ENCODE measurements at places on chromosomes 12 and 14. TPM values are rescaled to one million over a fixed set of nuclear protein-coding genes. Genes with fewer than 3 reads are reported as not detected.

- DNase-seq: peak; percentile 70
These were observed 14.3 kb downstream of the MCRS1 start for GRCh38 chr12:49553512-49554088.

- no peak for DNase-seq
These were observed 41.2 kb upstream of the LRRC10 start for GRCh38 chr12:69651922-69652321.

GRCh38 chr14:104084251-104085002, 1.1 kb upstream of the ASPG start:
- DNase-seq: no peak

DNA sequence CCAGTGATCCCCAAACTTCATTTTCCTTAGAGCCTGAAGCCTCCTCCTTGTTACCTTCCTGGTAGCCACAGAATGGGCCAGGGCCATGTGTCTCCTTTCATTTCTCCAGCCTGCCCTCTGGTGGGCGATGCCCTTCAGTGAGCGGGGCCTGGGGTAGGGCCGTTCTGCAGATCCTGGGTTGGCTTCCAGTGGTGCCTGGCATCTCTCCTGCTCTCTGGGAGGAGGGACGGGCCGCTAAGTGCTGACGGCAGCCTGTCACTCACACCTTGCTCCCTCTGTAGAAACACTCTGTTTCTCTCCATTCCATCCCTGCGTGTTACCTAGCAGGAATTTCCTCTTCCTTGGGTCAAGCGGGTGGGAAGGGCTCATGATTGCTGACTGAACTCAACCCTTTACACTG, 232.1 kb downstream of the CACNA1C start:
- DNase-seq: peak; percentile 99

GRCh38 chr12:115761784-115762183, 515.7 kb downstream of the MED13L start:
- DNase-seq: no peak

DNA sequence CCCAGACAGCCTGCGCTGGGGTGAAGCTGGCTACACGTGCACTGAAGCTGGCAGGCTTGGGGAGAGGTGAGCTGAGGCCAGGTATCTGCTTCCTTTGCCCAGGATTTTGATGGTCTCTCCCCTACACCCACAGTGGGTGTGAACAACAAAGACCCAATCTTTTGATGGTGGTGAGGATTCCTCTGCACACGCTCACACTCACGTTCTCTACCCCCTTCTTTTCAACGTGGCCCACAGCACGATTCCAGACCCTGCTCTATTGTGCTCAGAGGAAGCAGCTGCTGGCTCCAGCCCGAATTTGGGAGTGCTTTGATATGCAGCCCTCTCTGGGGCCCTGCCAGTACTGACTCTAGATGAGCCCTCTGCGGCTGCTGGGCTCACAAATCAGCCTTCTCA, 4.9 kb downstream of the CD9 start:
- DNase-seq: peak; percentile 88

GRCh38 chr12:24113701-24114100, 164.2 kb upstream of the SOX5 start:
- no peak for DNase-seq

GRCh38 chr12:84397846-84398245, 514.8 kb downstream of the SLC6A15 start:
- no peak for DNase-seq

DNA sequence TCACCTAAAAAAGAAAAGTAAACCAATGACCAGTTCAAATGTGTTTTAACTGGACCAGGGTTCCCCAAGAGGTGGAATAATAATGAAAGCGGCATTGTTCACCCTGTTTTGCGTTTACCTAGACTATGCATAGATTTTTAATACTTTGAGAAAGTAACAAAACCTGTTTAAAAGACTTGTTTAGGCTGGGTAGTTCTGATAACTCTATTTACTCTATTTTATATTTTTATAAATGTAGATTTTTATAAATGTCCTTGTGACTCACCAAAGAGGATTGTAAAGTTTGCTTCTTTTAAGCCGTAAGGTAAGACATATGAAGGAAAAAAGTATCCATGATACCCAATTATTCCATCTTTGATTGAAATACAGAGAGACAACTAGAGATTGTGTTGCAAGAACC, 288.0 kb upstream of the NPAS3 start:
- DNase-seq: no peak

DNA sequence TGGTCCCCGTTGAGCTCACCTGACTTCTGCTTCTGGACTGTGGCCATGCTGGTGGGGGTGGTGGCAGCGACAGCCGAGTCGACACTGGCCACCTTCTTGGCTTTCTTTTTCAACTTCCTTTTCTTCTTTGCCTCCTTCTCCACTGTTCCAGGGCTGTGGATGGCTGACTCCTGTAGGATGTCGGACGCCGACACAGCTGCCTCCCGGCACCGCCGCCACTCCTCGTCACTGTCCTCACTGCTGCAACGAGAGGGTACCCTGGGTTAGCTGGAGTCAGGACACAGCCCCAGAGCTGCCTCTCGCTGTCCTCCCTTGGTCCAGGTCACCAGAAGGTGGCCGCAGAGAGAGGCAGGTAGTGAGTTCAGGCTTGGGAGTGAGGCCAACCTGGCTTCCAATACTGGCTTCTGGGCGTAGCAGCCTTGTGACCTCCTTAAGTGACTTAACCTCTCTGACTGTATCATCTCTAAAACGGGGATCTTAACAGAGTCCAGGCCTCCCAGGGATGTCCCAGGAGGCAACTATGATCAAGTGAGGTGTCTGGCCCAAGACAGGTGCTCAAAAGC, 12.0 kb downstream of the C12orf43 start:
- no peak for DNase-seq

- DNase-seq: no peak
These were observed 117.7 kb downstream of the ZFP36L1 start for GRCh38 chr14:68675233-68675577.

- no peak for DNase-seq
These were observed 20.2 kb downstream of the TNFAIP2 start for GRCh38 chr14:103143506-103143905.

- no peak for DNase-seq
These were observed 106.0 kb upstream of the PRICKLE1 start for GRCh38 chr12:42695490-42695995.

DNA sequence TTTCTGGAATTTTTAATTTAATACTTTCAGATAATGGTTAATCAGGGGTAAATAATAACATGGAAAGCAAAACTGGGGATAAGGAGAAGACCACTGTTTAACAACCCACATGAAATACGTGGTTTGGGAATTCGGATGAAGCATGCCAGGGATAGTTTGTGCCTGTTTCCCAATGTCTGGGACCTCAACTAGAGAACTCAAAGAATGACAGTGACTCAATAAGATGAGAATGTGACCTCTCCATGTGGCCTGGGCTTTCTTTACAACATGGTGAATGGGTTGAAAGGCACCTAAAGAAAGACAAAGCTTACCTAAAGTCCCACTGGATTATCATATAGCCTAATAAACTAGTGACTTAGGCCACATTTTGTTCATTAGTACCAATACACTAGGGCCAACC, 460.3 kb upstream of the LRFN5 start:
- no peak for DNase-seq

The DEGS2 gene
- 0.18 TPM for total RNA-seq

The GZMB gene
- total RNA-seq: not detected

The OXA1L gene
- 114 TPM for total RNA-seq
